ENCODE measurements at places on chromosomes 4 and X.

DNA sequence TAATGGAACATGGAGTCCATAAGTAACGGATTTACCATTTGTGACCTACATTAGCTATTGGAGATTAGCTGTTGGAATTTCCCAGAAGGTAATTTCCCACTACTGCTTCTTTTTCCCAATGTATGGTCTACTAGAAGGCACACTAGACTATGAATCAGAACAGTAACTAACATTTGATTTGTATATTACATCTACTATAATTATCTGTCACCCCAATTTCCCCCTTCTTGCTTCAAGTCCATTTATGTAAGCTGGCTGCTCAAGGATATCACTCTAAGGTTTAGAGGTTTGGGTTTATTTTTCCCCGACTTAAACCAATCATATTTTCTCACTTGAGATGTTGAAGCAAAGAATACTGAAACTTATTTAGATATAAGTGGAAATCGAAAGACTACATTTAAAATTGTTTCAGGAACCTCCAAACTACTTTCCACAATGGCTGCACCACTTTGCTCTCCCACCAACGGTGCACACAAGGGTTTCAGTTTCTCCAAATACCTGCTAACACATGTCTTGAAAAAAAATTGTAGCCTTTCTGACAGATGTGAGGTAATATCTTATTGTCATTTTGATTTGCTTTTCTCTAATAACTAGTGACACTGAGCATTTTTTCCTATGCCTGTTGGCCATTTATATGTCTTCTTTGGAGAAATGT lies 33.3 kb upstream of the H2AZ1 start:
- DNase-seq = no peak

- no peak for DNase-seq
Observed at GRCh38 chr4:106058921-106059320, 163.7 kb downstream of the NPNT start.

- no peak for DNase-seq
Observed at GRCh38 chr4:138646383-138646782, 369.2 kb upstream of the NOCT start.

GRCh38 chr4:39699687-39700409 lies 1.9 kb downstream of the UBE2K start:
- no peak for DNase-seq

DNA sequence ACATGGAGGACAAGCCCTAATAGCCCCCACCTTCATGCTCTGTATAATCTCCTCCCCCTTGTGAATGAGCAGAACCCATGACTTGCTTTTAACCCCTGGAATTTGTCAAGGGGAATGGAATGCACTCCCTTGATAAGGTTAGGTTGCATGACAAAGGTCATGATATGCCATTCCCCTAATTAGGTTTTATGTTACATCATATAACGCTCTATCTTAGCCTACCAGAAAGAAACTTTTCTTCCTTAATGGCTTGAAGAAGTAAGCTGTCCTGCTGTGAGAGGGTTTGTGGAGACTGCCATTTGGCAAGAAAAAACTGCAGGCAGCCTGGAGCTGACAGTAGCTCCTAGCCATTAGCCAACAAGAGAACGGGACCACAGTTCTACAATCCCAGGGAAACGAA lies 399.8 kb upstream of the MAD2L1 start:
- DNase-seq = no peak

DNA sequence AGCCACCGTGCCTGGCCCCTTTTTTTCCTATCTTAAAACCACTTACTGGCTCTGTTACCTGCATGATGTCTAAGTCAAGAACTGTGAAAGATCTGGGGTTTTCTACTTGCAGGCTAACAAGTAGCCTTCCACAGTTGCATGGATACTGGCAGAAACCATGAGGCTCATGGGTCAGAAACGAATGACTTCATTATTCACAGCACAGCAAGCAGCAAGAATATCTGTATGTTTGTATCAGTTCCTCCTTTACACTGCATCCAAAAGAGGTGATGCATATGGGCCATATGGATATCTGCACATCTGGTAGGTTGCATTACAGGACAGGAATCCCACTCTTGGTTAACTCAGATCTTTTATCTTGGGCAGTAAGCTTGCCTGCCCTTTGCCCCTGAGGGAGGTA lies 154.9 kb upstream of the NUDT6 start:
- DNase-seq = no peak

DNA sequence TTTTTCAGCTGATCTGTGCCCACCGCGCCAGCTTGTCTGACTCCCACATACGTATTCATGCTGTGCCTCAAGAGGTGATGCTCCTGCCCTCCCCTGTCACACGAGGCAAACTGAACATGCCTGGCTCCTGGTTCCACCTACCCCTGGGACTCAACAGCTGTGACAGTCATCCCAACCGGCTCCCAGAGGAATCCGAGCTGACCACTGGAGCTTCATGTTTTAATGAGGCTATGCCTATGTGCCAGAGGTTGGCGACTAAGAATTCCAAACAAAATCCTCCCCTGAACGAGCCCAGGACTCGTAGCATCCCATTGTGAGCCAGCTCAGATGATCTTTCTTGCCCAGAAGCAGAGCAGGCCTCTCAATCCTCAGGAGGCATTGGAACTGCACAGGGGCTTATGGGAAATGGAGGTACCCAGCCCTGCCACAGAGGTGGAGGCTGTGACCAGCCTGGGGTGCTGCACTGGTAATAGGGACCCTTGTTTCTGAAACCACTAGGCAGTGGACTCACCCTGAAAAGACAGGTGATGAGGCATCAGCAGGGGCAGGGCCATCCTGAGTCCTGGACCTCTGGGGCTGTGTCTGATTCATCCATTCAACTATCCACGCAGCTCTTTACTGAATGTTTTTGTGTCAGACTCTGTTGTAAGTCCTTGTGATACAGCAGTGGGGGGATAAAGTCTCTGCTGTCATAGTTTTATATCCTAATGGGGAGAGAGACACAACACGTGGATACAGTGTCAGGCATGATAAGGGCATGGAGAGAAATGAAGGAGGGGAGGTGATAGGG lies 325.0 kb downstream of the EVC2 start:
- no peak for DNase-seq

GRCh38 chr4:96767815-96768480 lies 928.1 kb downstream of the PDHA2 start:
- no peak for DNase-seq

DNA sequence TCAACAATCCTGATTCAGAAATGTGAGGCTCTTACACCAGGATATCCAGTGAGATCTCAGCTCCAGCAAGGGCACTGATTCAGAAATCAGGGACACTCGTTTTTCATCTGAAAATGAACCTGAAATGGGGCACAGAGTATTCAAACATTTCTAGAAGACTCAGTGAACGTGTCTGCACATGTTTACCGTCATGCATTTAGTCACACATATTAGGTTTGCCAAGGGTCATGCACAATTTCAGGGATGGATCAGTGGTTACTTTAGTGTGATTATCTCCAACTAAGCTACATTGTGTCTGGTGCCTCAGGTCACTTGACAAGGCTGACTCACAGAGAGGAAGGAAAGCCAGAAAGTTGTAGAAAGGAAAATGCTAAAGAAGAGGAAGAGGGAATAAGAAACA lies 33.6 kb upstream of the SPANXN2 start:
- no peak for DNase-seq

GRCh38 chrX:119402588-119402987 lies 3.5 kb downstream of the SLC25A43 start:
- no peak for DNase-seq

DNA sequence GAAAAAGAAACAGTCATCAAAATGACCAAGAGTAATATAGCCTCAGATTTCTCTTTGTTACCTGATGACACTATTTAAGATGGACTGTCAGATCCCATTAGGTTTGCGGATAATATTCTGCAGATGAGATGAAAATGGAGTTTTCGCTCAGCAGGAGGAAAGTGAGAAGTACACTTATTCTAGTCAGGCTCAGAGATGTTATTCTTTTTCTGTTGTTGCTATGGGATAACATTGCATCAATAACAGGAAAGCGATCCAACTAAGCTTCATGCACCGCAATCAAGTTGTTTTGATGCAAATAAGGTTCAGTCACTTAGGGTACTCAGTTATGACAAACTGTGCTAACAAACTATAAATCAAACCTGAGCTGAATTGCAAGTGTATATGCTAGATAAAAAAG lies 415.0 kb downstream of the CCSER1 start:
- no peak for DNase-seq

GRCh38 chr4:11635342-11635741 lies 206.6 kb upstream of the HS3ST1 start:
- DNase-seq = no peak

- DNase-seq = no peak
Observed at GRCh38 chrX:110320381-110320987, 2.6 kb upstream of the AMMECR1 start.

- peak; percentile 84 for DNase-seq
Observed at GRCh38 chrX:34656842-34657725, at the start of gene TMEM47. Gene TMEM47, minus strand, starts transcription at chrX:34657285. Its CDS starts 256 bp downstream, at chrX:34657029.

- no peak for DNase-seq
Observed at GRCh38 chr4:88735564-88735963, 37.9 kb upstream of the NAP1L5 start.

DNA sequence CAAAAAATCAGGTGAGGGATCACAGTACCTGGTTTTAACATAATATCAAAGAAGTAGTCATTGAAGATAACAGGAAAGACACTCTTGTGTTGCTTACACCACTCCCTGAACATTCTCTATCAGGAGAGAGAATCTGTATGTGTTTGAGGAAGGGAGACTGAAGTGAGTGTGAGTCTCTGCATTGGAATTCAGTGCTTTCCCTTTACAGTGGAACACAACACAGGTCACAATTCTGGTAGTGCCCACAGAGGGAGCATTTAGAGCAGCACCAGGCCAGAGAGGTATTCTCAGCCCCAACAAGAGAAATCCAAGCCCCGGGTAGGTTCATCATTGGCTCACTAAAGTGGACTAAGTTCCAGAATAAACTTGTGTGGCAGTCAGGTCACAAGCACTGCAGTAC lies 64.7 kb upstream of the UBQLN2 start:
- no peak for DNase-seq

DNA sequence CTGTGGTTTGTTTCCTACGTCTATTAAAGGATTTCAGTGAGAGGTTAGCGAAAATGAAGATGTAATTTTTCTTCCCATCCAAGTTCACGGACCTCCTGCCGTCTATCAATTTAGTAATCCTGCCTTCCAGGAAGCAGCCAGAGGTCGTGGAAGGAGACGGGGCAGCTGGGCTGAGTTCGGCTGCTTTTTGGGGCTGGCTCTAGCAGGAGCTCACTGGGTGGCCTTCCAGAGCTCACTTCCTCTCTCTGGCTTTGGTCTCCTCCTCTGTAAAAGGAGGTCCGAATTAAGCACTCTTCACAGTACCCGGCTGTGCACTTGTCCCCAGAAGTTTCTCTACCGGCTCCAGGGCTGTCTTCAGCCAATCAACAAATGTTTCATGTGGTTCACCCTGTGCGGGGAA lies 295.4 kb downstream of the BCOR start:
- peak; percentile 45 for DNase-seq

DNA sequence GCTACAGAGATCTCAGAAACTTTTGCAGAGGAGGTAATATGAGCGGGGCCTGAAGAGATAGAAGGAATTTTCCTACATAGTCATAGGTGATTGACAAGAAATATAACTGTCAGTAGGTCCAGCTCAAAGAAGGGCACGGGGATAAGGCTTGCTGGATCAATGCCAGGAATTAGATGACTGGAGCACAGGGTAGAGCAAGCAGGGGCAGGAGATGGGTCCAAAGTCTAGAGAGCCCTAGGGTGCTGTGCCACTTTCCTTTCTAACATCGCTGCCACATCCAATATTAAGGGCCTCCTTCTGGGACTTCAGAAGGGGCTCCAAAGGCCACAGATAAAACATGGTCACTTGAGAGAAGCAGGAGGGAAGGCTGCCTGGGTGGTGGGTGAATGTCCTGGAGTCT lies 402.2 kb downstream of the MID1IP1 start:
- DNase-seq = no peak

GRCh38 chr4:100422894-100423293 lies 94.9 kb downstream of the EMCN start:
- DNase-seq = no peak

DNA sequence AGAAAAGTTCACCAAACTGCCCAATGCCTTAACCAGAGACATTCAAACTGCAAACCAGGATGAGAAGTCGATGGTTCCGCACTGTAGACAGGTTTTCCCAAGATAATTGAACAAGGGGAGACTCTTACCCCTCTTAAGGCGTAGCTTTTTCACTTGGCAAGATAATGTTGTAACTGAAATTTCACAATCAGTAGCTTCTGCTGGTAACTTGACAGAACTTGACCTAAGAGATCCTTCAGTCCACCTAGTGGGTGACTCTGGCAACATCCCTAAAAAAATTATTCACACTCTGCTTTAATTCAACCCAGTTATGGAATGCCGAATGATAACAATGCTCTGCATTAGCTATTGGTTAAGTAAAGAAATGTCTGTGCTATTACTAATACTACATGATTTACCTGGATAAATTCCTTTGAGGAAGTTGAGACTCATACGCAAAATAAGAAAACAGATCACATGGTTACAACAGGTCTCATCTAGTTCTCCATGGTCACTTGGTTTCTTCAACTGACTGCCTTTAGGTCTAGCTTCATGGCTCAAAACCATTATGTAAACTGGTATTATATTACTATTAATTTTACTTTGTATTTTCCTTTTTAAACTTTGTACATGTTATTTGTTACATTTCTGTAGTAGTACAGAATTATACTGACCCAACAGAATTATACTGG lies 9.1 kb downstream of the ELF2 start:
- DNase-seq = no peak

GRCh38 chr4:76067652-76068286 lies 6.7 kb upstream of the ART3 start:
- peak; percentile 64 for DNase-seq

- DNase-seq = no peak
Observed at GRCh38 chr4:7048642-7049041, 5.5 kb downstream of the TADA2B start.

GRCh38 chr4:151717314-151717713 lies 43.5 kb downstream of the GATB start:
- DNase-seq = no peak

- peak; percentile 48 for DNase-seq
Observed at GRCh38 chrX:41922431-41923151, 763 bp downstream of the CASK start.
